Activated CD4-positive, alpha-beta T cell treated with anti-CD3 and anti-CD28 coated beads for 48 hours (primary cell): ENCODE measurements at places on chromosomes 5 and 9.
A peak's percentile ranks its signal among the peaks of the same experiment; 100 is the strongest.

- no peak for DNase-seq
Measured at GRCh38 chr5:73254642-73255041, 81.6 kb downstream of the TMEM174 start.

GRCh38 chr5:5367739-5368138 is 54.7 kb upstream of the ICE1 start:
- no peak for DNase-seq

GRCh38 chr5:114339108-114339507 is 22.8 kb upstream of the KCNN2 start:
- DNase-seq: no peak

- no peak for DNase-seq
Measured at GRCh38 chr5:34804913-34805312, 34.1 kb upstream of the TTC23L start.

DNA sequence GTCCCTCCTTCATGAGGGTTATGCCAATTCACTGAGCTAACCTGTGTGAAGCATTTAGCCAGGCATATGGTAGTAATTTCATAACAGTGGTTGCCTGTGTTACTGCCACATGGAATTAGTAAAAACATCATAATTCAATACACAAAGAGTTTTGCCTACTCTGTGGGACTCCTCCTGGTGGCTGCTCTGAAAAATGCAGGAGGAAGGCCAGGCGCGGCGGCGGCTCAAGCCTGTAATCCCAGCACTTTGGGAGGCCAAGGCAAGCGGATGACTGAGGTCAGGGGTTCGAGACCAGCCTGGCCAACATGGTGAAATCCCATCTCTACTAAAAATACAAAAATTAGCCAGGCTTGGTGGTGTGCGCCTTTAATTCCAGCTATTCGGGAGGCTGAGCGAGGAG is 547.3 kb downstream of the CDK5RAP2 start:
- DNase-seq: peak; percentile 13

GRCh38 chr9:130931508-130932254 is 7.4 kb downstream of the FIBCD1 start:
- DNase-seq: no peak

DNA sequence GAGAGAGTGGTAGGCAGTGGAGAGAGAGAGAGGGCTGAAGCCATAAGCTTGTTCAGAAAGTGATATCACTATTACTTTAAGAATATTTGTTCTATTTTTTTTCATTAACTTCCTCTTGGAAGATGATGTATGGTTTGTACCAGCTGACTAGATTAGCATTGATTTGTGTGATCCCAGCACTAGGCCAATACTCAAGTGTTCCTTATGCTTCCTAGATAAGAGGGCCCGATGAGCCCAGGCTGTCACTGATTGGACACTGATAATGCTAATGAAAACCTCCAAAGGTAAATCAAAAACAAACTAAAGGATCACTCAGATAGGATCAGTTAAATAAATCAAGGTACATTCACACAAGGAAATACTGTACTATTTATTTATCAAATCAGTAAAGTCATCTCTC is 52.7 kb upstream of the OTULINL start:
- no peak for DNase-seq

- DNase-seq: no peak
Measured at GRCh38 chr5:72478276-72478675, 28.9 kb downstream of the ZNF366 start.

DNA sequence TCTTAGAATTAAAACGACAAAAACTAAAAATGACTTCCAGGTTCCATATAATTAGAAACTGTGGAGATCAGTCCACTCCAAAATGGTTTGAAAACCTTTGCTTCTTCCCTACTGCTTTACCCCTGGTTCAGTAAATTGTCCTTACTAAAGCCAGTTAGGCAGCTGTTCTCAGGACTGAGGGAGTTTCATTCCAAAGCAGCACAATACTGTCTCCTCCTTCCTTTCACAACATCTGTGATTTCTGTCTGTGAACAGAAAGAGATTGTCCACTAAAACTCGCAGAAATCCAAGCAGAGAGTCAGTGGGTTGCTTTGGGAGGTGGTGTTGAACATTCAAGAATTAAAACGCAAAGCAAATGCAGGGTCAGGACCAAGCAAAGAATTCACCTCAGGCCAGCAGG is 740.8 kb upstream of the ZNF608 start:
- no peak for DNase-seq

- DNase-seq: no peak
Measured at GRCh38 chr5:102797322-102797884, 42.3 kb downstream of the PAM start.

GRCh38 chr5:170307575-170308465 is 10.2 kb upstream of the LCP2 start:
- no peak for DNase-seq

- no peak for DNase-seq
Measured at GRCh38 chr5:179217356-179217755, 127.9 kb downstream of the ADAMTS2 start.

DNA sequence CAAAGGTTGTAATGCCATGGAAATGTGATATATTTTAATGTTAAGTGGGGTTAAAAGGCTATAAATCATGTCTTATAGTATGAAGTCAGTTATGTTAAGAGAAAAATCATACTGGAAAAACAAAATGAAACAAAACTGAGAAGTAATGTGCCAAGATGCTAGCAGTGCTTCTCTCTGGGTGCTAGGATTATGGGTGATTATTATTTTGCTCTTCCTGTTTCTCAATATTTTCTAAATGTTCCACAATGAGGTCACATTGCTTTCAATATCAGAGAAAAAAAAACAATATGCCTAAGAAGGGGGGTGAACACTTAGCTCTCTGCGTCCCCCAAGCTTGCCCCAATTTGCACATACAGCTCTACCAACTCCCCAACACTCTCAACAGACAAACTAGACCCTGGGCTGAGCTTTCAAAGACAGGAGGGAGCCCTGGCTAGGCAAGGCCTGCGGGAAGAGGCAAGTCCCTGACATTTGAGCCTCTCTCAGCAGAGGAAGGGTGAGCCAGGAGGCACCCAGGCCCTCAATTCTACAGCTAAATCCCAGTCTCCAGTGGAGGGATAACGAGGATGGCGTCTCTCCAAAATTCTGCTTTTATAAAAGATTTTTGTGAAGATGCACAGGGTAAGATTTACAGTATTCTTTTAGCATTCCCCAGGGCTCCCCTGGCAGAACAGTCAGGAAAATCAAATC is 24.4 kb downstream of the WHRN start:
- DNase-seq: no peak

DNA sequence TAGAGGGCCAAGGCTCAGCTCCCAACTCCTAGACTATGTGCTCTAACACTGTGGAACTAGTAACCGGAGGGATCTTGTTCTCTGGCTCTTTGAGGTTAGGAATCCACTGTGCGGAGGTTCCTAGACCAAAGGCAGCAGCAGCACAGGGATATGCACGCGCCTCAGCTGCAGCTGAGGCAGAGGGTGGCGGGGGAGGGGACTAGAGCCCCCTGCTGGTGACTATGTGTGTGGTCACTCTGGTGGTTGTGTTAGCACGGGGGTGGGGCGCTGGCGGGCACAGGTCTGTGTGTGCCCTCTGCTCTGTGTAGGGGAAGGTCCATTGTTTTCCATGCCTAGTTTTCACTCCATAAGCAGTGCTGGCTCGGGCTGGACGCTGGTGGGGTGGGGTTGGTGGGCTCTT is 458.0 kb upstream of the IZUMO3 start:
- no peak for DNase-seq

- peak; percentile 9 for DNase-seq
Measured at GRCh38 chr5:79736528-79737514, 47.2 kb downstream of the CMYA5 start.

GRCh38 chr5:60010328-60010727 is 116.8 kb upstream of the PDE4D start:
- DNase-seq: no peak

DNA sequence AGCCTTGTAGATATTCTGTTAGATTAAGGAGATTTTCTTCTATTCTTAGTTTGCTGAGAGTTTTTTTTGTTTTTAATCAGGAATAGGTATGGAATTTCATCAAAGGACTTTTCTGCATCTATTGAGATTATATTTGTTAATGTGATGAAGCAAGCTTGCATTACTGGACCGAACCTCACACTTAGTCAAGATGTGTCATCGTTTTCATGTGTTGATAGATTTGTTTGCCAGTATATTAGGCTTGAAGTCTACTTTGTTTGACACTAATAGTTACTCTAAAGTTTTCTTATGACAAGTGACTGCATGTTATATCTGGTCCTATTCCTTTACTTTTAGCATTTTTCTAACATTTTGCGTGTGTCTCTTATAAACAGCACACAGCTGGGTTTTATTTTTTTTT is 12.4 kb upstream of the HACD4 start:
- DNase-seq: no peak

GRCh38 chr9:84216151-84216550 is 124.4 kb downstream of the SLC28A3 start:
- no peak for DNase-seq

GRCh38 chr5:77640589-77641396 is 2.3 kb upstream of the OTP start:
- no peak for DNase-seq
